ENCODE measurements at places on chromosomes 12 and 14.

DNA sequence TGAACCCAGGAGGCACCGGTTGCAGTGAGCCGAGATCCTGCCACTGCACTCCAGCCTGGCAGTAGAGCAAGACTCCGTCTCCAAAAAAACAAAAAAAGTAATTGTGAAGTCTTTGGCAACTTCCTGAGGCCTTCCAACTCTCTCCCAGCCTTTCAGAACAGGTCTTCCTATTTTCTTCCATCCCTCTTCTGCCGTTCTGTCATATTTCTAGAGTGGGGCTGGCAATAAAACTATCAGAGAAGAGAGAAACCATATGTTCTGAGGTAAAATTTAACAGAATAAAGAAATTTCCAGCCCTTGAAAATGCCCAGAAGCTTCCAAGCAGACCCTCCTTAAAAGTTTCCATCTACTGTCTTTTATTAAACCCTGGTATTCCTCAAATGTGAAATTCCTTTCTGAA, 100.4 kb downstream of the HMGA2 start:
- no peak for DNase-seq

DNA sequence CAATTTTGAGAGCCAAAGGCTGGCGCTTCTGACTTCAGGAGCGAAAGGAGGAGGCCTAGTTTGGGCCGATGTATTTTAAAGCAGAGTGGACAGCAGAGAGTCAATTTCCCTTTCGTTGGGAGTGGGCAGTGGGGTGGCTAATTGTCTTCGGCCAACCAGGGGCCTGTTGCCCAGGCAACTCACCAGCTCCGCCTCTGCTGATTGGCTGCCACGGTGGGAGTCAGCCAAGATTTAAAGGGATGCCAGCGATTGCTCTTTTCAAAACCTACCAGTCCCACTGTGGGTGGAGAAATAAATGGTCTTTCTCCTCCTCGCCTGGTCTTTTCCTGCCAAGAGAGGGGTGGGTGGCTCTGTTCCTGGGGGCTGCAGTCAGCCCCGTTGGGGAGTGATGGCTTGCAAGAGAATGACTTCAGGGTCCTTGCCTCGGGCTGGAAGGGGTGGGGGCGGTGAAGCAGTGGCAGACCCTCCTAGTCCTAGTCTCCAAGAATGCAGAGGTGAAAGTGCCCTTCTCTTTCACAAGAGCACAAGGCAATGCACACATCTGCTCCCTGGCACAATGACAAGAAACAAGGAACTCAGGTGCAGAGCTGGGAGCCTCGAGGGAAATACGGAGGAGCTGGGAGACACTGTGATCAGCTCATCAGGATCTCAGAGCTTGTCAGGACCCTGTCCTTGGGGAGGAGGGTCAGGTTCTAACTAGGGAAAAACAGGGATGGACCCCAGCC, 37.7 kb downstream of the RASAL1 start:
- DNase-seq: no peak

DNA sequence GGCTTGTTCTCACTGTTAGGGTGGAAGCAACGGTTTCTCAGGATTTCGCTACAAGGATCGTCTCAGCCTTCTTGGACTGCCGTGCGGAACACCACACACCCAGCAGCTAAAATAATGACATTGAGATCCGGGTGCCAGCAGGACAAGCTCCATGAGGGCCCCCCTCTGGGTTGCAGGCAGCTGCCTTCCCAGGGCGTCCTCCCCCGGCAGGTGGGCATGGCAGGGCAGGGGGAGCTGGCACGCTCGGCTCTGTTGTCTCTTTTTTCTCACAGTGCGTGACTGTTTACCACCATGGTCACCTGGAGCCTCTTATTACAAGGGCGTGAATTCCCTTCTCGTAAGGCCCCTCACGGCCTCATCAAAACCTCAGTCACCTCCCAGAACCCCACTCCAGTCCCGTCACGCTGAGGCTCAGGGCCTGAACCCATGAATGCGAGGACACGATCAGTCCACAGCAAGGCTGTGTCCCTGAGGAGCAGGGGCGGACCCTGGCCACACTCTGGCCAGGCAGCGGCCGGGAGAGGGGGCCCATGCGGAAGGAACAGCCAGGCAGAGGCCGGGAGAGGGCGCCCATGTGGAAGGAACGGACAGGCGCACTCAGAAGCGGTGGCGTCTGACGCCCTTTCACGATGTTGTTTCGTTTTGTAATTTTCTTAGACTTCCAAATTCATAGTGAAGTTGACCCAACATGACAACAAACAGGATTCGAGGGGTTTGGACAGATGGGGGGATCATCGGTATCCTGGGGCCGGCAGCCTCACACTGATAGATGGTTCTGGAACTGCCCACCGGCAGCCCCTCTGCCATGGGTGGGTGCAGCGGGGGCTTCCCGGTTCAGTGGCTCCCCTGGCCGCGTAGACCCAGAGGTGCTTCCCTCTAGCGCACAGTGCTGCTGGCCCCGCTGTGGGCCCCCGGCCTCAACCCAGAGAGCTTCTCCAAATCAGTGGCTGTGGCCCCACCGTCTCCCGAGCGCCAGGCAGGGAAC, 10.0 kb downstream of the LRCOL1 start:
- no peak for DNase-seq

DNA sequence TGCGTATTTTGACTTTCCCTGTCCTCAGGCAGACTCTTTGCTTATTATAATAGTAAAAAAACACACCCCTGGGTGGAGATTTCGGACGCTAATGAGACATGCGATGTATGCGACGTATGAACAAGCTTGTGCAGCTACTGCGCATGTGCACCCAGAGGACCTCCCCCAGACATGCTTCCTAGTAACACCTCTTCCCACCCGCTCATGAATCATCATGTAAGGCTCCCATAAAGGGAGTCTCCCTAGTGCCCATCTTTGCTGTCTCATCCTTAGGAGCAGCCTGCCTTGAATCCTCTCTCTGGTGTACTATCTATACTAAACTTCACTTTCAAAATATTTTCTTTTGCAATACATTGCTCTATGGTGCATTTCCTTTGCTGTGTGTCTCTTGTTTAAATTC, 210.1 kb downstream of the TMEM132D start:
- no peak for DNase-seq

DNA sequence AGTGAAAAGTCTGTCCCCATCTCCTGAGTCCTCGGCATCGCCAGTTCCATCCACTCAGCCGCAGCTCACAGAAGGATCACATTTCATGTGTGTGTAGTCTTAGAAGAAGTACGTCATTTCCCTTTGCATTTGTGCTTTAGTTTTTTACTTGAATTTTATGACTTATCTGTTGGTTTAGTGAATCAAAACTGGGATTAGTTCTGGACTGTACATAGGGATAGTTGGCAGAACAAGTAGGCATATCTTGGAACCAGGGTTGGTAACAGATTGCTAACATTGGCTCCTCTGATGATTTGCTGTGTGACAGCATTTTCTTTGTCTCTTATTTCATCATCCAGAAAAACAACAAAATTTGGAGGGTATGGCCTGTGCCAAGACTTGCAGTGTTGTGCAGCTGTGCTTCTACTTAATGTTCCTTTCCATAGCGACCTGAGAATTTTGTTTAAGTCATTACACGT, 69.6 kb upstream of the AEBP2 start:
- no peak for DNase-seq

- DNase-seq: no peak
Measured at GRCh38 chr12:89664441-89664840, 44.2 kb downstream of the ATP2B1 start.

- no peak for DNase-seq
Measured at GRCh38 chr12:54195080-54195736, 6.4 kb upstream of the SMUG1 start.

DNA sequence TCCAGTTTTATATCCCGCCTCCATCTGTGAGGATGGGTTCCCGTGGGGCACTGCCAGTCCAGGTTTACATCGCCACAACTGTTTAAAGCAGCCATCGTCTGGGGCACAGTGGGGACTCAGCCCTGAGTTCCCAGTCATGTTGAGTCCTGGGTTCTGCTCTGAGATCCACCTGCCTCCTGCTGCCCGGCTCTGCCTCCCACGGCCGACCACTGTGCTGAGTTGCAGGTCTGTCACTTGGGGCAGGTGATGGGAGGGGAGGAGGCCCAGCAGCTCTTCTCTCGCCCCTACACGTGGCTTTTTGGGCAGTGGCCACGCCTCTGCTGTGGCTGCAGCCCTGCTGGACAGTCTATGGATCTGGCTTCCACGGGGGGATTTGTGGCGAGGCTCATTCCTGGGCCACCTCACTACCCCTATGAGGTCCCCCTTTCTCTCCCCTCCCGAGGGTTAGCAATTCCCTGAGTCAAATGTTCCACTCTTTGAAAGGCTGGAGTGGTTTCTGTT, 143.0 kb downstream of the ADGRD1 start:
- DNase-seq: no peak

DNA sequence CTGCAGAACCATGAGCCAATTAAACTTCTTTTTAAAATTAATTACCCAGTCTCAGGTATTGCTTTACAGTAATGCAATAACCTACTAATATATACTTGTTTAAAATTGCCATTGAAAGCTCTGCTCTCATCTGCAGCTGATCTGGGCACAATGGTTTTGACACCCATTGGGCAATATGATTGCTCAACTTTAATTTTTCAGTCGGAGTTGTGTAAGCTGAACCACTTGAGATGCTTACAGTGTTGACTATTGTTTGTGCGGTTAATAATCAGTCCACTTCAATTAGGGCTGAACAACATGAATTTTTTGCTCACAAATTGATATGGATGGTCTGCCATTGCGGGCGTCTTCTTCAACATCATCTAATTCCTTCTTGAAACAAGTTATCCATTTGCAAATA, 18.0 kb upstream of the OR4K5 start:
- no peak for DNase-seq

DNA sequence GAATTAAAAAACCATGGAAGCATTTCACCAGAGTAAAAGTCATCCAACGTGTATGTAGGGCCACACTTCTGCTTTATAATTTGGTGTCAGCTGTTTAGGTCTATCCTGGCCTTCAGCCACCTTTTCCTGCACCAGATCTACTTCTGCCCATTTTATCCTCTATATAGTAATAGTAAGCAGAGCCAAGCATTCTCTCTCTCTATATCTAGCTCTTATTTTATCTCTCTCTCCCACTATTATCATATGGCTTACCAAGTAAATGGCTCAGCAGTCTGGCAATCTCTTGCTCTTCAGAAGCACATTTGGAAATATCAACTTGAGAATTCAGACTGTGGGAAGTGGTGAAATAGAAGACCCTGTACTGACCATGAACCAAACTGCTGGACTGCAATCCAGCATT, 84.1 kb upstream of the FKBP4 start:
- no peak for DNase-seq

DNA sequence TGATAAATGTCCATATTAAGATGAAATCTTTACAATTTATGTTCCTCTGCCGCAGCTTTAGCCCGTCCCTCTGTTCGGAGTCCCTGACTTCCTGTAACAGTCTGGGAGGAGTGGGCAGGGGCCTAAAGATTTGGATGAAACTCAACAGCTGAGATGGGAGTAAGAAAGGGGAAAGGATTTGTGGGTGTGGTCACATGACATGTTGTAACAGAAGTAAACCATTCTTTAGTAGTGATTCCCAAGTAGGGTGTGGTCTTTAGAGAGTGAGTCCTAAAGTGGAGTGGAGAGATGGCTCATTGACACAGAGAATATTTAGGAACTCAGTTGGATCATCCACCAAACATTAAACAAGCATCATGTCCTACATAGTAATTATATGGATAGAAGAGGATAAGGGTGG, 12.9 kb downstream of the TMEM117 start:
- DNase-seq: no peak

GRCh38 chr14:103504991-103505565, 17.6 kb downstream of the CKB start:
- no peak for DNase-seq

DNA sequence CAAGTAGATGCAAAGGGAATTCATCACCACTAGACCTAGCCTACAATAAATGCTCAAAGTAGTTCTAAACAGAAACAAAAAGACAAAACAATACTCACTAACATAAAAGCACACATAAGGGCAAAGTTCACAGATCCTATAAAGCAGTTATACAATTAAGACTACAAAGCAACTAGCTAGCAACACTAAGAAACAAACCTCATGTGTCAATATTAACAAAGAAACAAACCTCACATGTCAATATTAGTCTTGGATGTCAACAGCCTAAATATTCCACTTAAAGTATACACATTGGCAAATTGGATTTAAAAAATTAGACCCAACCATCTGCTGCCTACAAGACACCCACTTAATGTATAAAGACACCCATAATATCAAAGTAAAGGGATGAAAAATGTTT, 152.7 kb downstream of the KCNK10 start:
- DNase-seq: no peak

DNA sequence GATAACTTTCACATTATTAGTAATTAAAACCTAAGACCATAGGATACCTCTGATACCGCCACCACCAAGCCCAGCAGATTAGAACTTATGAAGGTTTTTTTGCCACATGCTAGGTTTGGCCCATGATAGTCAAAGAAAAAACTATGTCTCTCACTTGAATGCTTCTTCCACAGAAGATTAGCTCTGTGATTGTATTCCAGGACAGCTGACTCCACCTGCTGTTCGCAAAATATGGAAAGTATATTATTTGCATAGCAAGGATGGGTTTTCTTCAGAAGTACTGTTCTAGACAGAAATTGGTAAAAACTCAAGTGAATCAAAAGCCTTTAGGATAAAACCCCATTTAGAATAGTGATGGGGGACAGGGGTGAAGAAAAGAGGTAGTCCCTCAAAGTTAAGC, 42.2 kb downstream of the PPFIBP1 start:
- no peak for DNase-seq

- DNase-seq: no peak
Measured at GRCh38 chr14:30223966-30224365, 296.3 kb upstream of the PRKD1 start.

GRCh38 chr12:24541193-24541871, 407.6 kb downstream of the BCAT1 start:
- DNase-seq: no peak

DNA sequence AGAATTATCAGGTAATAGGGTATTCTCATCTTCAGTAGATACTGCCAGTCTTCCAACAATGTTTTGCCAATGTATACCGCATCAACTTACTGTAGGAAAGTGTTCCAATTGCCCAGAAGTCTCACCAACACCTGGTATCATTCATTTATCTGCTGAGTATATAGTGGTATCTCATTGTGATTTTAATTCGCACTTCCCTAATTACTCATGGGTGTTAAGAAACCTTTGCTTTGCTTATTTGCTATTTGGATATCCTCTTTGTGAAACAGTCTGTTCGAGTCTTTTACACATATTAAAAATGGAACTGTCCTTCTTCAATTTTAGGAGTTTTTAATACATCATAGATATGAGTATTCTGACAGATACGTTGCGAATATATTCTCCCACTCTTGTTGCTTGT, 6.1 kb downstream of the TM7SF3 start:
- no peak for DNase-seq

DNA sequence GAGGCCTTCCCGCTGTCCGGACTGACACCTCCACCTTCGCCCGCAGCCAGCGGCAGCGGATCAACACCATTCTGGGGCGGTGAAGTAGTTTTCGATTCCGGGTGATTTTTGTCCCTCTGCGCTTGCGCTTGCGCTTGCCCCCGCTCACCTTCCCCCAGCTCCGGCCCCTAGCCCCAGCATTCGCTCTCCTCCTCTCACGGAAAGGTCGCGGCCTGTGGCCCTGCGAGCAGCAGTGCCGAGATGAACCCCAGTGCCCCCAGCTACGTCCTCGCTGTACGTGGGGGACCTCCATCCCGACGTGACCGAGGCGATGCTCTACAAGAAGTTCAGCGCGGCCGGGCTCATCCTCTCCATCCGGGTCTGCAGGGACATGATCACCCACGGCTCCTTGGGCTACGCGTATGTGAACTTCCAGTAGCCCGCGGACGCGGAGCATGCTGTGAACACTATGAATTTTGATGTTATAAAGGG, 22.7 kb upstream of the SRGAP1 start:
- no peak for DNase-seq

- no peak for DNase-seq
Measured at GRCh38 chr14:29717901-29718300, 209.7 kb downstream of the PRKD1 start.
